ENCODE measurements at places on chromosomes 4 and X.
A peak's percentile ranks its signal among the peaks of the same experiment; 100 is the strongest.

DNA sequence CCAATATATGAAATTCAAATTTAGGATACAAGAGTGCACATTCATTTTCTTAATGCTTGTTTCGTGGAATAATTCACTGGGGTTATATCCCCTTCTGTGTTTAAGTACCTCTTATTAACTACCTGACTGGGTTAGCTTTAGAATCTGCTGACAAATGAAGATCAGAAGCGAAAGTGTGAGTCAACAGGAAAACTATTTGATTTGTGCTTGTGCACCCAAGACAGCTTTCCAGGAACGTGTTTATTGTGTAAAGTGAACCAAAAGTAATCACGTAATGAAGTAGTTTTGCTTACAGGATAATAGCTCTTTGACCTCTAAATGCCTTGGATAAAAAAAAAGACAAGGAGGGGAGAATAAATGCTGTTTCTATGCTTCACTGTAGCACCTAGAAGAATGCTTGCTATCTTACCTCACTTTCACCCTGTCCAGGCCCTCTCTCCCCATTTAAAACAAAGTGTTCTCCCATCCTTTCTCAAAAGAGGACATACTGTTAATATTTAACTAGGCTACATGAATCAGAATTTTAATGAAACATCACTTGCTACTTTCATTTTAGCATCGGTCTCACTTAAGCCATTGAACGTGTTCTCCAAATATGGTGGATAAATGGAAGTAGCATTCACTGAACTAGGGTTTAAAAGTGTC, 141.9 kb downstream of the THOC2 start:
- DNase-seq, result no peak

GRCh38 chrX:132015875-132016274, 7.2 kb upstream of the STK26 start:
- DNase-seq, result no peak

- no peak for DNase-seq
Observed at GRCh38 chrX:75421688-75422230, 101.1 kb downstream of the ZDHHC15 start.

DNA sequence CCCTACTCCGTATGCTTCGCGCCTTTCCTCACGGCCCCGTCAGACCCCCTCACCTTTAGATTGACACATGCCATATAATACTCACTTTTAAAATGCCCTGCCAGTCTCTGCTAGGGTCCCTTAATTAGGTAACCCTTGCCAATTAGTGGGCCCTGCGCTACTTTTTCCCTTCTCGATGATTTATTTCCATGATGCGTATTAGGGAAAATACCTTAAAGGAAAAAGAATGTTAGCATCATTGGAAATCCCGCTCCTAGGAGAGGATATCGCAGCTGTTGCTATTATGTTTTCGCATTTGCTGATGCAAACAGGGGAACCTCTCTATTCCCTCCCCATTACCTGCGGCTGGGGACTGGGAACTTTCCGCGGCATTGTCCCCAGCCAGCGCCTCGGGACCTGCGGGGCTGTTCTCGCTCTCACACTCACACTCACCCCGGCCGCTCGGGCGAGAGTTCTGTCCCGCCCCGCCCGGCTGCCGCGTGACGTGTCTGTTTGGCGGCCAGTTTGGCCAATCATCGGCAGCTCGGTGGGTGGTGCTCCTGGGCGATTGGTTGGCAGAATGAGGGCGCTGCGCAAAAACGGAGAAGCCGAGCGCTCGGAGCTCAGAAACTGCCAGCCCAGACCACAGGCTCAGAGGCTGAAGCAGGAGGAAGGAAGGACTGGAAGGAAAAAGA, at the start of gene PCDH10:
Gene PCDH10, plus strand, starts transcription at position 605 of the 674 bp plus-strand sequence. CDS start 847 bp downstream, outside the sequence.
- peak; percentile 88 for DNase-seq

- DNase-seq, result peak; percentile 21
Observed at GRCh38 chrX:19303256-19303880, 40.4 kb upstream of the PDHA1 start.

GRCh38 chrX:12919051-12919450, 12.6 kb downstream of the TLR8 start:
- no peak for DNase-seq

- DNase-seq, result no peak
Observed at GRCh38 chr4:161280929-161281328, 882.9 kb downstream of the FSTL5 start.

DNA sequence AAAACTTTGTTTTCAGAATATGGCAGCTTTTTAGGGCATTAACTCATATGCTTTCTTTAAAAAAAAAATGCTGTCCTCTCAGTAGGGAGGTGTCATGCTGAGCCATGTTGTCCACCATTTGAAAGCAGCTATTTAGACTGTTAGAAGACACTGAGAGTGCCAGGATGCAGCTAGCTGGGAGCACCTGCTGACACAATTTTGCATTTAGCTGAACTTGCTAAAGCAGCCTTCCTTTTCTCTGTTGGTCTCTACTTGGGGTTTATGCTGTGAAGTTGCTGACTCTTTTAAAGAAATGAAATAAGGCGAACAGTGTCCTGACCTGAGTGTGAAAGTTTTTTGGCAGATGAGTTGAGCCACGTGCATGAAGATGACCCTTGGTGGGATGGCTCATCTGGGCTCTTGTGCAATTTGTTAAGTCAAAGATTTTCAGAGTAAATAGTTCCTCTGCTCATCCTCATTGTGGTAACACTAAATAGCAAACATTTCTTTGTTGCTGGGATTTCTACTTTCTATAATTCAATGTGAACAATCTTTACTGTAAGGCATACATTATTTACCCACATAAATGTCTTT, 64.5 kb downstream of the CDS1 start:
- no peak for DNase-seq

DNA sequence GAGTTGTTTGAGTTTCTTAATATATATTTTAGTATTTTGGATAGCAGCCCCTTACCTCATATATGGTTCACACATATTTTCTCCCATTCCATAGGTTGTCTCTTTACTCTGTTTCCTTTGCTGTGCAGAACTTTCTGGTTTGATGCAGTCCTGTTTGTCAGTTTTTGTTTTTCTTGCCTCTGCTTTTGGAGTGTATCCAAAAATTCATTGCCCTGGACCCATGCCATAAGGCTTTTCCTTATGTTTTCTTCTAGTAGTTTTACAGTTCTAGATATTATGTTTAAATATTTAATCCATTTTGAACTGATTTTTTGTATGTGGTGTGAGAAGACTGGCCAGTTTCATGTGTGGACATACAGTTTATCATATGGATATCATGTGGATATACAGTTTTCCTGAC, 58.5 kb upstream of the NUDT6 start:
- DNase-seq, result no peak

DNA sequence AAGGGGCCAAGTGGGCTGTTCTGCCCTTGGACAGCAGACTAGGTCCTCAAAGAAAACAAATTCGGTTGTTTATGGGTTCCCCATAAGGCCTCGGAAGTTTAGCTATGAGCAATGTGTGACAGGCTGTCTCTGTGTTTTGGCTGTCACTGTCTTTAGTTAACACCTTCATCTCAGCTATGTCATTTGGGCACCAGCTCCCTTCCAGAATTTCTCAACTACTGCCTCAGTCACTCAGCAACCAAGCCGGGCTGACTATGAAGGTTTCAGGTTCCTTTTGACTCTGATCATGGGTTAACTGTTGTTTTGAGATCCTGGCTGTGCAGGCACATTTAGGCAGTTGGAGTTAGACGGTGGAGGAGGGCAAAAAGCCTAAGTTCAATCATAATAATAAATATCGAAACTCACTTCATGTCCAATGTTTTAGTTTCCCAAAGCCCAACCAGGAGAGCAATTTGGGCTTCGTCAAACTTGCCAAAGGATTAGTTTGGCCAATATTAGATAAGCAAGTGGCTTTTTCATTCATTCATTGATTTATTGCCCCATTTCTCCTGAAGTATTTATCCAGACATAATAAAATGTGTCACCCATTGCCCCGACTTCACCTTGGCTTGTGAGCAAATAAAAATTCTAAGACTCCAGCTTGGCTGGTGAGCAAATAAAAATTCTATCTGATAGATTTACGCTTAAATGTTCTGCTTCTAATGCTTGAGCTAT, 9.1 kb upstream of the PAGE1 start:
- no peak for DNase-seq

DNA sequence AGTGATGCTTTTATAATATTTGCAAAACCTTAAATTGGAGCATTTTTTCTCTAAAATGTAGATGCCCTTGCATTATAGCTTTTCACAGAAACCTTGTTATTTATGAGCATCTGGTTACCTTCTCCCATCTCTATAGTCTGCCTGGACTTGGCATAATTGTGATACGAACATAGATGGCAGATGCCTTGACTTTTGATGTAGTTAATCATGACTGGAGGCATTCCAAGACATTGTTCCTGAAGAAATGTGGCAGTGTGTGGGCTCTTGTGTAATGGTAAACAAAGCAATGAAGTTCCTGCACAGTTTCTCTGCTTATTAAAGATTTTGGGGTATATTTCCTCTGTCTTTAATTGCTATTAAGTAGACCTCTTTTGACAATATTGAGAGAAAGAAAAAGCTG, 500.1 kb downstream of the PCDH19 start:
- no peak for DNase-seq

GRCh38 chr4:3706111-3706511, 60.1 kb upstream of the ADRA2C start:
- DNase-seq, result no peak

DNA sequence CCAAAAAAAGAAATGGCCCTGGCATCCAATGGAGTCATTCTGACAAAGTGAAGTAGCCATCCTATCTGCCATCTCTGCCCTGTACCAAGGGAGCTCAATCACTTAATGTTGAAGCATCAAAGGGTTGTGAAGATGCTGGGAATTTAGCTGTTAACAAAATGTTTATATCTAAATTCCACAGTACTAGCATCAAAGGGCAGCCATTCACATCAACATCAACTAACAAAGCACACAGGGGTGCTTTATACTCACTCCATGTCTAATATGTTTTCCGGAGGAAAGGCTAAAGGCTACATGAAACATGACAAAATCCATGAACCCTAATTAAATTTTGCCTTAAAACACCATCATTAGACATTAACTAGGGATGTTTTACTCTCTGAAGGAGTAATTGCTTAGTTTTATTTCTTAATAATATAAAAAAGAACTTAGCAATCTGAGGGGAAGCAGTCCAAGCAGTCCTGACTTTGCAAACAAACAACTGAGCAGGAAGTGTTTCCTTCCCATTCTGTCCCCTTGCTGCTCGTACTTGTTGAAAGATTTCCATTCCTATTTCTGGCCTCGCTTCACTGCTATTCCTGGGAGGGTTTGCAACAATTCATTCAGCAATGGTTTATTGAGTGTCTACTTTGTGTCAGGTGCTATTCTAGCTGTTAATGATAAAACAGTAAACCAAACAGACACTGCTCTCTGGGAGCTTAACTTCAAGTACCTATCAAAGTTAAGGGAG, 208.6 kb upstream of the SLC7A11 start:
- DNase-seq, result no peak

- no peak for DNase-seq
Observed at GRCh38 chrX:23118890-23119527, 119.2 kb downstream of the DDX53 start.

GRCh38 chrX:46029777-46030176, 515.4 kb downstream of the ZNF674 start:
- DNase-seq, result no peak

DNA sequence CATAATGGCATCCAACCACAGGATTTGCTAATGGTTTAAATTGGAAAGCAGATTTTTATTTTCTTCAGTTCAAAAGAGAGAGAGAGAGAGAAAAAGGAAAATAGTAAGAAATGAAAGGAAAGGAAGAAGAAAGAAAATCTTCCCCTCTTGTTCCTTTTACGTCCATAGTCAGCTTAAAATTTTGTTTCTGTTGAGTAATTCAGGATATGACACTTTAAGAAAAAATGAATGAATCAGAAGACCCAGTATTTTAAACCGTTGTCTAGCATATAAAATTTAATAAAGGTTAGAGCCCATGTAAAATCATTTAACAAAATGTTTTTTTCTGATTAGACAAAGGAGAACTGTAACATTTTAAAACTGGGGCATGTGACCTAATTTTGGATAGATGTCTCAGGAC, 391.8 kb upstream of the EPHA5 start:
- DNase-seq, result no peak

GRCh38 chr4:25950461-25951389, 36.7 kb downstream of the SMIM20 start:
- DNase-seq, result peak; percentile 45

GRCh38 chr4:124939908-124940307, 227.4 kb upstream of the ANKRD50 start:
- no peak for DNase-seq

- DNase-seq, result no peak
Observed at GRCh38 chr4:109414938-109415337, 18.7 kb upstream of the SEC24B start.

DNA sequence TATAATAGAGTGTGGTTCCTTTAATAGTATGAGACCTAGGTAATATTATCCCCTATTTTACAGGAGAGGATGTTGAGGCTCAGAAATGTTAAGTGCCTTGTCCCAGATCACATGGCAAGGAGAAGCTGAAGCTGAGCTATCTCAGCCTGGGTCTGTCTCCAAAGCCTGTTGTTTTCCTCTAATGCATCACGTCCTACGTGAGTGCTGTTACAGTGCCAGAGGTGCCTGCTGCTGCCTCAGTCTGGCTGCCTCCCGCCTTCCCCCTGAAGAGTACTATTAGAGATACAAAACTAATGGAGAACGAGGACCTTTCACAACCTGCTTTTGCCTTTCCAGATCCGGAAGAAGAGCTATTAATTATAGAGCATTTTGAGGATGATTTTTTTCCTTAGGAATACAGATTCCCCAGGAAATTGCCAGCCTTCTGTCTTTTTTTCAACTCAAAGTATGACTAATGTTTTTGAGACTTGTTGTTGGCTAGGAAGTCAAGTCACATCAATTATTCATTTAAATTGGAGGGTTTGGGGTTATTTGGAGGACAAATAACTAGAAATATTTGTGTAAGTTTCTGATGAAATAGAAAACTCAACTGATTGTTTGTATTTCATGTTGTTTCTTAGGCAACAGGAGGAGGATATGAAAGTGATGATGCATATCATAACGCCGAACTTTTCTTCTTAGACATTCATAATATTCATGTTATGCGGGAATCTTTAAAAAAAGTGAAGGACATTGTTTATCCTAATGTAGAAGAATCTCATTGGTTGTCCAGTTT, 43.9 kb upstream of the MTMR1 start:
- DNase-seq, result peak; percentile 42

DNA sequence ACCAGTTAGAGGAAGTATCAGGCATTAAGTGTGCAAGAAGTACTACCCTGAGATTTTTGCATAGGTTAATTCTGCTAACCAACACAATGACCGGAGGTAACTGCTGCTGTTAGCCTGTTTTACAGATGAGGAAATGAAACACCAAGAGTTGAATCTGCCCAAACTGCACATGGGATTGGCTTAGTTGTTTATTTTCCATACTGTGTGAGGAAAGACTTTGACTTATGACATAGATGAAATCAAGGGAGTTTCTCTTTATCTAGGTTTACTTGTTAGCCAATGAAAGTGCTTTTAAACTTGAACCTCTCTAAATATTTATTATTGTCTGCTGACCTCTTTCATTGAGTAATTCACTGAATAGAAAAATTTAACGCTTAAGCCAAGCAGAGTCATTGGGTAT, 10.3 kb downstream of the GUCY1B1 start:
- no peak for DNase-seq

- no peak for DNase-seq
Observed at GRCh38 chr4:98565681-98566301, 92.6 kb downstream of the TSPAN5 start.
